ENCODE measurements at places on chromosomes 11 and 22.

- no peak for DNase-seq
Observed at GRCh38 chr22:39185601-39186012, 33.1 kb upstream of the CBX7 start.

DNA sequence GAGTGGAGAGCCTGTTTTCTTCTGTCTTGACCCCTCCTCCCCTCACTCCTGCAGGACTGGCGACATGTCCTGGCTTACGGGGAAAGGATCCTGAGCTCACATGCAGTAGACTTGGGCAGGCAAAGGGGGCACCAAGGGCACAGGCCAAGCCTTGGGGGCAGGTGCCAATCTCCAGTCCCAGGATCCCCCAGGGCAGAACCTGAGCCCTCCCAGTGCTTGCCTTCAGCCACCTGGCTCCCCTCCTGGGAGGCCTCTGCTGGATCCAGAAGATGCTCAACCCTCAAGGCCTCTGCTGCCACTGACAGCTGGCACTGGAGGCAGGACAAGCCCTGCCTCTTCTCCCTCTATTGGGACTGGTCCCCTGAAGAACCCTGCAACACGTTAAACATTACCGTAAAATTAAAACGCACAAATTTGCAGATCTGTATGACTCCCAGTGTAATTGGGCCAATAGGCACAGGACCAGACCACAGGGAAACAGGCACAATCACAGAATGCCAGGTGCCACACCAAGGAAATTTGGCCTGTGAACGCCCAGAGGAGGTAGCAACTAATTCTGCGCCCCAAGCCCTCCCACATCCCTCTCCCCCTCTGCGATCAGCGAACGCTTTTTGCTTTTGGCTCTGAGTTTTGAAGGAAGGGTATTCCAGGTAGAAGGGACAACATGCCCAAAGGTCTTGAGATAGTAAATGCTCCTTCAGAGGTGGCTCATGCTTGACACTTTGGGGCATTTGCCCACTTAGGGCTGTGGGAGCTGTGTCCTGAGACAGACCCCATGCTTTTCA, 967 bp upstream of the LZTR1 start:
- DNase-seq = no peak

GRCh38 chr11:114073007-114073827, 13.7 kb downstream of the ZBTB16 start:
- no peak for DNase-seq

DNA sequence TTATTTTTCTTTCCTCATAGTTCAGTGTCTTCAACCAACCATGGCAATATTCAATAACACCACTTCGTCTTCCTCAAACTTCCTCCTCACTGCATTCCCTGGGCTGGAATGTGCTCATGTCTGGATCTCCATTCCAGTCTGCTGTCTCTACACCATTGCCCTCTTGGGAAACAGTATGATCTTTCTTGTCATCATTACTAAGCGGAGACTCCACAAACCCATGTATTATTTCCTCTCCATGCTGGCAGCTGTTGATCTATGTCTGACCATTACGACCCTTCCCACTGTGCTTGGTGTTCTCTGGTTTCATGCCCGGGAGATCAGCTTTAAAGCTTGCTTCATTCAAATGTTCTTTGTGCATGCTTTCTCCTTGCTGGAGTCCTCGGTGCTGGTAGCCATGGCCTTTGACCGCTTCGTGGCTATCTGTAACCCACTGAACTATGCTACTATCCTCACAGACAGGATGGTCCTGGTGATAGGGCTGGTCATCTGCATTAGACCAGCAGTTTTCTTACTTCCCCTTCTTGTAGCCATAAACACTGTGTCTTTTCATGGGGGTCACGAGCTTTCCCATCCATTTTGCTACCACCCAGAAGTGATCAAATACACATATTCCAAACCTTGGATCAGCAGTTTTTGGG, at the start of gene OR51T1:
OR51T1 (plus strand) TSS at position 41 of the 641 bp plus-strand sequence; CDS start at position 41, 0 bp downstream.
- no peak for DNase-seq

- no peak for DNase-seq
Observed at GRCh38 chr22:26430600-26430999, 1.5 kb downstream of the ASPHD2 start.

GRCh38 chr22:26033071-26033470, 136.2 kb upstream of the SEZ6L start:
- DNase-seq = no peak

GRCh38 chr11:70470127-70470526, 71.8 kb downstream of the CTTN start:
- DNase-seq = no peak

- no peak for DNase-seq
Observed at GRCh38 chr11:61121192-61121831, 19.0 kb downstream of the CD5 start.

- DNase-seq = no peak
Observed at GRCh38 chr11:71223081-71223405, 29.3 kb downstream of the SHANK2 start.

- no peak for DNase-seq
Observed at GRCh38 chr11:27699926-27700350, 317 bp downstream of the BDNF start.

GRCh38 chr22:46132830-46133587, 17.3 kb upstream of the PPARA start:
- no peak for DNase-seq

- no peak for DNase-seq
Observed at GRCh38 chr22:19574247-19574646, 50.0 kb upstream of the CLDN5 start.

- DNase-seq = no peak
Observed at GRCh38 chr22:38935616-38936015, 21.8 kb upstream of the APOBEC3A start.

DNA sequence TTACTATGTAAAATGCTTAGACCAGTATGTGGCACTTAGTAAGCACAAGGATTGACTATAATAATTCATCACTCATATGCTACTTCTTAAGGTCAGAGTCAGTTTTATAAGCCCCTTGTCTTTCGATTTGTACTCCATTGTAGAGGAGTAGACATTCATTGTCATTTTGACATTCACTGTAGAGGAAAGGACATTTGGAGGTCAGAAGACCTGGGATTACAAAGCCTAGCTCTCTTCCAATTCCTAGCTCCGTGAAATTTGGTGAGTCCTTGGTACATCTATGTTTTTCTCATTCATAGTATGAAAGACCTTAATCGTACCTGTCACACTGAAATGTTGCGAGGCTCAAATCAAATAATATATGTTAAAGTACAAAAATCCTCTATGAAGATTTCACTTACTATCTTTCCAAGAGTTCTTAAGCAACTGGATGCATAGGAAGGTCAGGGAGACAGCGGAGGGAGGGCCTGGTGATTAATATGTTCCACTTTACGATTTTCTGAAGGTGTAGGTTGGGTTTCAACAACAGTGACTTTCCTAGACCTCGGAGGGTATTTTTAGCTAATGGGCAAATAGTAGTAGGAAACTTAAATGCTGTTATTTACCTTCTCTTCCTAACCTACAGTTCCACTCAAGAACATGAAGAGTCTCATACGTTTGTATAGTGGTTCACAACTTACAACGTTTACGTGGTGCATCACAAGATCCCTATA, 1.4 kb upstream of the EMSY start:
- DNase-seq = no peak

- no peak for DNase-seq
Observed at GRCh38 chr11:101478587-101479369, 105.0 kb downstream of the TRPC6 start.

DNA sequence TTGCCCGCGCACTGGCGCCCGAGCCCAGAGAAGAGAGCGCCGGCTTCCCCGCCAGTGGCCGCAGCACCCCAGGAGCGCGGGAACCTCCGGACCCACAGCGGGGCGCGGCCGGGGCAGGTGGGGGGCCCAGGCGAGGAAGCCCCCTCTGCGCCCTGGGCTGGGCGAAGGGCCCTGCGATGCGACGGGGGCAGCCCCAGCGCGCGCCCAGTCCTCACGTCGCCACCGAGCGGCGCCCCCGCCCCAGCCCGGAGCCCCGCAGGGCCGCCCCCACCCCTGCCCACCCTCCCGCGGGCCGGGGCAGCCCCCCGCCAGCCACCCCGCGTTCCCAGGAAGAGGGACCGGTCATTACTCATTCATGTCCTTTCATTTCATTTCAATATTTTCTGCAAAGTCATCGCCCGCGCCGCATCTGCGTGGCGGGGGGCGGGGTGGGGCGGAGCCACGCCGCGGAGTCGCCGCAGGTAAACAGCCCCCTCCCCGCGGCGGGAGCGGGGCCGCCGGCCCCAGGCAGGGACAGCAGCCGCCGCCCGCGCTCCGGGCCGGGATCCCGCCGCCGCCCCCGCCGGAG, 673 bp upstream of the PANX2 start:
- no peak for DNase-seq

DNA sequence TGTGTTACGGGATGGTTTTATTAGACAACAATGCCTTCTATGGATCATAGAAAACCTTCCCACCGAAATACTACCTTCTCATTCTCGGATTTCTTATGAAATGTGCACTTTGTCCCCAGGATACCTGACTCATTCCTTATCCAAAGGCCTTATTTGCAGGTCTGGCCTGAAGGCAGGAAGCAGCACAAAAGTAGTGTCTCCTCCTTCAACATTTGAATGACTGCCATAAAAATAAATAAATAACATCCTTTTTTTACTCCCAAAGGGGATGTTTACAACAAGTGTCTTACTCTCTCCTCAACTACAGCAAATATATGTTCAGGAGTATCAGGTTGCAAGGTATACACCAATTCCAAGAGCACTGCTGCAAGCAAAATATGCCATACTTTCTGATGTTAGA, 41.6 kb upstream of the PAK1 start:
- no peak for DNase-seq

DNA sequence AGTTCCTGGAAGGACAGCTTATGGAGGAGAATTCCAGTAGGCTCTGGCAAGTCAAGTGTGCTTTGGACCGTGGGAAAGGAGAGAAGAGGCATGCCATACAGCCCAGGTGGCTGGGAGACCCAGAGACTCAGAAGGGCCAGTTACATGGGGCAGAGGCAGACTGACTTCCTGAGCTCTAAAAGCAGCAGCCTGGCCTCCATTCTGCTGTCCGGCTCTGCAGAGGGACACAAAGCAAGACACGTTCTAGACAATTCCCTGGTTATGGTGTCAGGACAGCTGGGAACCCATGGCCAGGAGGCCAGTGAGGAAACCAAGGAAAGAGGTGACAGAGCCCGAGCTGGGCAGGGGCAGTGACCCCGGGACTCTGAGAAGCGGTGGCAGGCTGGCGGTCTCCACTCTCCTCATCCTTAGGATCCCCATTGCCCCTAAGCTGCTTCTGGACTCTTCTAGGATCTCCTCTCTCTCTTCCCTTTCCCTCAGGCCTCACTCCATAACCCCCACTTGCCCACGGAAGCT, 2.7 kb downstream of the CPT1B start:
- DNase-seq = no peak

DNA sequence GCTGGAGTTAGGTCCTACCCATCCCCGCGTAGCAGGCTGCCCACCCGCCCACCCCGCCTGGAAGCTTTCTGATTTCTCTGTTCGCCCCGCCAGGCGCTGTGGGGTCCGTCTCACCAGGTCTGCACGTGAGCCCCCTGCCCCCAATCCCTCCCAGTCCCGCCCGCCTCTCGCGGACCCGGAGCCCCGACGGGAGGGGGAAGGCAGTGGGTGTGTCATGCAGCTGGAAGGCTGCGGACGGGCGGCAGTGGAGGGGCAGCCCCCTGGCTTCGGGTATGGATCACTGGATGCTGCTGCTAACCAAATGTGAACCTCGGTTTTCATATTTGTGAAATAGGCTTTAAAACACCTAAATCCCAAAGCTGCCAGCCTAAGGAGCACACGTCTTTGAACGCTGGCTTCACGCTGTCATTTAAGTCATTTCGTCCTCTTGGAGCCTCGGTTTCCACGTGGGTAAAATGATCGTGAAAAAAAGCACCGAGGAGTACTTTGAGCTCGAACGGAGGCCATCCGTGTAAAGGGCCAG, 568 bp upstream of the BIK start:
- DNase-seq = no peak

- no peak for DNase-seq
Observed at GRCh38 chr22:35135165-35135564, 69.2 kb downstream of the ISX start.

DNA sequence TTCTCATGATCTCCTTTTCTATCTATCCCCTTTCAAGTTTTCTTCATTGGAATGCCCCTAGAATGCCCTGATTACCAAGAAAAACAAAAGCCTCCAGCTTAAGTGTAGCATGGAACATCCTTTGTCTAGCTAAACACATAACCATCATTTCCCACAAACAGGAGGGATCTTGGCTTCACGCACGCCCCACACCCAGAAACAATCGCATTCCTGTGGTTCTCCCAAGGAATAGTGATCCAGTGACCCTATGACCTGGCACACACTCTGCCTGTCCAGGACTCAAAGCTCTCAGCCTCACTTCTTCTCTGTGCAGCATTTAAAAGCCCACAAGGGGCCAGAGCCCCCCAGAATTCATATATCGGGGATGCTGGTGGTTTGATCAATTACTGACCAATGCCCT, 9.3 kb upstream of the POU2AF1 start:
- no peak for DNase-seq

- peak; percentile 72 for DNase-seq
Observed at GRCh38 chr11:30608534-30608933, 22.4 kb upstream of the MPPED2 start.

GRCh38 chr22:49687786-49688515, 139.7 kb downstream of the BRD1 start:
- no peak for DNase-seq

DNA sequence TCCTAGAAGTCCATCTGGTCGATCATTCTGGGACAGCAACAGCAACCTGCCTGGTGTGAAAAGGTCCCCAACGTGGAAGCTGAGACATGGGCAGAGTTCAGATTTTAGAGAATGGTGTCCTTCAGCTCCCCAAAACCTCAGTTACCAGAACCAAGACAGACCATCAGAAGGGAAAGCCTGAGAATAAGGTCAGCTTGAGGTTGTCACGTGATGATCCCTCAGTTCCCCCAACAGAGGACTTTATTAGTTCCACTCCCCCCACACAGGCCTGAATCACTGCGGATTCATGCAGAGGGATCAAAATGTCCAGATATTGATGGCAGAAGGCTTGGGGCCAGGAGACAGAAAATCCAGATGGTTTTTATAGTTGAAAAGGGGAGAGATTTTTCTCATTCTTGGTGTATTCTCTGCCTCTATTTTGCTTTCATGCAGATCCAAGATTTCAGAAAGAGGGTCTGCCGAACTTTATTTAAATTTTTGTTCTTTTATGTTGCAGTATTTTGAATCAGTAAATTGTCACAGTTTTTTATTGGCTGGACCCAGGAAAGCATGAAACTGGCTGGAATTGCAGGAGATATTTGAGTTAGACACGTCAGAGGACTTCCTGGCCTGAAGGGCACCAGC, 139.0 kb upstream of the NTM start:
- no peak for DNase-seq

- no peak for DNase-seq
Observed at GRCh38 chr11:1090600-1091331, 16.1 kb downstream of the MUC2 start.

Measured in NCI-H524 treated with DMSO at 0.1 percent for 48 hours (cell line).